ENCODE measurements at places on chromosomes 2 and 18.

GRCh38 chr18:23238651-23239349 is 103.5 kb downstream of the CABLES1 start:
- DNase-seq, result no peak

DNA sequence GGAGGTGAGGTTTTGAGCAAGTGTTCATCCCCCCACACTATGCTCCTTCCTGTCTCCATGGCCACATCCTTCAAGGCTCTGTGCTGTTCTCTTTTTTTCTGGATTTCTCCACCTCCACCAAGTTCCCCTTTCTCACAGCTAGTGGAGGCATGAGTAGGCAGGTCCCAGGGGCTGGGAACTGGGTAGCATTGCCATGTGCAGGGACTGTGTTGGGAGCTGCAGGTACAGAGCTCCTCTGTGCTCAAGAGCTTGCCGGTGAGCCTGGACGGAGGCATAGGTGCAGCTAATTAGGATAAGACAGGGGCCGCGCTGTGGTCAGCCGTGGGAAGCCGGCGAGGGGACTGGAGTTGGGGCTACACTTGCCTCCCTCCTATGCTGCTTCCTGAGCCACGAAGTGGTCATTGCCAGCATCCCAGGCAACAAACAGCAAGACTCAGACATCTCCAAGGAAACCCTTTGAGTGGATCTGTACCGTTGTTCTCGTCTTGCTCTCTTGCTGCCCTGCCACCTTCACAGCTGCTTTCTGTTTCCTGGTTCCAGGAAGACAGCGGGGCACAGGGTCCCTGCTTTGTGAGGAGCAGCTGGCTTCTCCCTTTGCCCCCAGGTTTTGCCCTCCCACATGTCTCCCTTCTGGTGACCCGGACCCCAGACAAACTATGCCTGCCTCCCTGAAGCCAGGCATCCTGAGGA is 36.9 kb downstream of the ATOH8 start:
- DNase-seq, result no peak

DNA sequence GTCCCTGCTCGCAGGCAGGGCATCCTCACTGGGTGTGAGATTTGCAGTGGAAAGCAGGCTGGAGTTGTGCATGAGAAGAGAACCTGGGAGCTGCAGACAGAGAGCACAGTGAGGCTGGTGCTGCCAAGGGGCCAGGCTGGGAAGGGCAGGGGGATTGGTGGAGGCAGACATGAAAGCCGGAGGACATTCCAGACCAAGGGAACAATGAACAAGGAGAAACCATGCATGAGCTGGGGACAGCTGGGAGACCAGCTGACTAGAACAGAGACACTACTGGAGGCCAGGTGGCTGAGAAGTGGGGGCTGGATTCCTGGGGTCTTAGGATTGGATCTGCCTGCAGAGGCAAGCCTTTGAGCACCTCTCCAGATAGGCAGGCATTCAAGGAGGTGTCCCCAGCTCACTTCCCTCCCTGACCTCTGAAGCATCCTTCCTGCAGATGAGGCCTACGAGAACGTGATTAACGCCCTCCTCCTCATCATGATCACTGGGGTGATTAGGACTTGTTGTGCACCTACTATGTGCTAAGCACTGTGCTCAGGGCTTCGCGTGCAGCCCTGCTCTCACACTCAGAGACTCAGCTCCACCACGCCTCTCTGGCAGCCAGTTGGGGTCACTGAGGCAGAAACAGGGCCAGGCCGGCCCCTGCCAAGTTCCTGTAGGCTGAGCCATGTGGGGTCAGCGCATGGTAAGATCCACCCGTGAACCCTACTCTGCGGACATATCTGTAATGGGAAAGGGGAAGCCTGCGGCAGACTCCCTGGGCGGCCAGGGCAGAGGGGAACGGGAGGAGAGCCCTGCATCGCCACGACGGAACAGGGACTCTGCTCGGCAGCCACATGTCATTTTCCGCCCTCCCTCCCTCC is 74.8 kb upstream of the SLC66A3 start:
- no peak for DNase-seq

GRCh38 chr2:167860082-167860481 is 387.3 kb downstream of the STK39 start:
- DNase-seq, result no peak

DNA sequence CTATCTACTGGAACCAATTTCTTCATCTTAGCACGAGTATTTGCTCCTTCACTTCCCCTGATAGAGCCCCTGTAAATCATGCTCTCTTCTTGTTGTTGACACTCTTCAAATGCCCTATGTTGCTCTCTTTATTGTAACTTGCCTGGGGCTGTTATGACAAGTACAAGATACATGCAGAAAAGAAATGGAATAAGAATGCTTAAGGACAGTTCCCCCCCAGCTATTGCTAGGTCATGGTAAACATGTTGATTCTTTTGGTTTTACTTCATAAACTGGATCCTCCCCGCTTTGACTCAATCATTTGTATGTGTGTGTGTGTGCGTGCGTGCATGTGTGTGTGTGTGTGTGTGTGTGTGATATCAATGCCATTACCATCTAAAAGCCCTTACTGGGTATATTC is 368.5 kb upstream of the CNTNAP5 start:
- no peak for DNase-seq

- no peak for DNase-seq
These were observed 22.0 kb downstream of the FHL2 start for GRCh38 chr2:105376789-105377240.

GRCh38 chr2:65835975-65836549 is 403.7 kb upstream of the SPRED2 start:
- no peak for DNase-seq

DNA sequence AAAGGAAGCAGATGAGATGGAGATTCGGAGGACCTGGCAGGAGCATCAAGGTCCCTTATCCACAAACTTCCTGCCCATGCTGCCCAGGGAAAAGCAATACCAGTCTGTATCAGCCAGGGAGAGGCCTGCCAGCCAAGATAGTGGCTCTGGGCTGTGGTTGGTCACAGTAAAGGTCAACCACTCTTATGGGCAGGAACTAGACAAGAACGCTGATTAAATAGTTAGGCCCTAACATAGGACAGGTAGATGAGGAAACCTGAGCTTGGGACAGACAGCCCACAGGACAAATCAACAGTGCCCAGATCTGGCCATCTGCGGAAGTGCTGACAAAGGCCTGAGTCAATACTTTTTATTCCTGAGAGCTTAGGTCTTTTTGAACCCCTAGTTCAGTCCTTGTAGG is 10.7 kb downstream of the PSTPIP2 start:
- no peak for DNase-seq

GRCh38 chr2:25529034-25529433 is 144.3 kb downstream of the DTNB start:
- DNase-seq, result no peak

DNA sequence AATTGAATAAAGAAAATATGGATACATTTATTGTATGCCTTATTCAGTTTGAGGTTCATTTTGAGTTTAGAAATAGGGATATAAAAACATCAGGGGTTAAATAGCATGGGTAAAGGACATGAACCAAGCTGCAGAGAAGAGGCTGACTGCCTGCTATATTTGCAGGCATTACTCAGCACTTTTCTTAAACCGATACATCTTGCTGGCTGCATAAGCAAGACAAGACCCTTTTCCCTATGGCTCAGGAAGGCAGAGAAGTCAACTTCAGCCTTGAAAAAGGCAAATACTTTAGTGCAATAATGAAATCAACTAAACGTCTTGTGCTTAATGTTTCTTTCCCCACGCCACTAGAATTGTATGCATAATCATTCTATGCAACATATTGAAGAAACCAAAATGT is 36.4 kb downstream of the SCN1A start:
- DNase-seq, result no peak

DNA sequence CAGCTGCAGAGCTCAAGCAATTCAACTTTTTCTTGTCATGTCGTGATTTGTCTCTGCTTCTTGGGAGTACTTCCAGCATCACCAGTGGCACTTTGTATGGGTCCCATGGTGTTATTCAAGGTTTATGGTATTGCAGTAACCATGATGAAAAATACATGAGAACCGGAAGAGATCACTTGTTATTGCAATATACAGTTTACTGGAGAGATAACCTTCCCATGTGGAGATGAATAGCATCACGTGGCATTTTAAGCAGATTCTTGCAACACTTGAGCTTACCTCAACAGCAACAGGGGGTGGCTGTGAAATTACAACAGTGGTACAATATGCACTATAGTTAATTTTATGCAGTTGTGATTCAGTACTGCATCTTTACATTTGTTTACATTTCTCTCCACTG is 97.4 kb downstream of the APOB start:
- no peak for DNase-seq

DNA sequence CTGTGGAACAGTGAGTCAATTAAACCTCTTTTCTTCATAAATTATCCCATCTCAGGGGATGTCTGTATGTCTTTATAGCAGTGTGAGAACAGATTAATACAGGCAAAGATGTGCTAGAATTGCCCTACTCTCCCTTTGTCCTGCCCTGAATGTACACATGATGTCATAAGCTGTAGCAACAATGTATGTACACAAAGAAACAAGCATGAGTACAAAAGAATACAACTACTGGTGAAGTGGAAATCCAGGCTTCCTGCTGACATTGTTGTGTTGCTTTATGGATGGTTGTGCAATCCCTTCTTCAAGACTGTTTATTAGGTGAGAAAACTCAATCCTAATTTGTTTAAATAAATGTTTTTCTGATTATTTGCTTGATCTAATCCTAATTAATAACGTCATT is 446.6 kb downstream of the DSC3 start:
- no peak for DNase-seq

GRCh38 chr2:176648700-176649297 is 379.6 kb downstream of the MTX2 start:
- DNase-seq, result no peak

DNA sequence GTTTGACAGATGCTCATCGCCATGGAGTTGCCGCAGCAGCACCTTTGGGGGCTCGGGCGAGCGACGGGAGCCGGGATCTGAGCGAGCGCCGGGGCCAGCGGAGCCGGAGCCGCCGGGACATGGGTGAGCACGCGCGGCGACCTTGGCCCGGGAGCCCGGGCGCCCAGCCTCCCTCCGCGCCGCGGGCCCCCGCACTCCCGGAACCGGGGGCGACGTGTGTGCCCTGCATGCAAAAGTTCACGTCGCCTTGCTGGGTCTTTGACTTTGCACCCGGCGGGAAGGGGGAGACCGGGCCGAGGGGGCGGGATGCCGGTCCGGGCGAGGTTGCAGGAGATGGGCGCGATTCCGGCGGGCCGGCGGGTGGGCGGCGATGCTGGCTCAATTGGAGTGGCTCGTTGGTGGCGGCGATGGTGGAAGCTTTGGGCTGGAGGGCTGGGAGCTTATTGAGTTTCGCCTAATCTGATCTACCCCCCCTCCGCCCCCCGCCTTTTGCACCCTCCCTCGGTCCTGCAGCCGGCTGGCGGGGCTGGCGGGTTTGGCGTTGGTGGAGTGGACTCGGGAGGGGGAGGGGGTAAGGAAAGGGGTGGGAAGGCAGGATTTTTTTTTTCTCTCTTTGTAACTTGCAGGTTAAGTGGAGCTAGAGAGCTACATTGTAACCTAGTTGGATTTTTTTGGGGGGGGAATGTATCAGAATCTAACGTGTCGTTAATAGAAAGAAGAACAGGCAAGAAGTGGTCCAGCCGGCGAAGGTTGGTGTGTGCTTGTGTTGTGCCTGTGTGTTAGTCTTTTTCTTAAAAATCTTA is at the start of gene SETBP1:
TSS of gene SETBP1 (plus strand) at position 616 of the 803 bp plus-strand sequence. CDS start 20,459 bp downstream, outside the sequence.
- no peak for DNase-seq

DNA sequence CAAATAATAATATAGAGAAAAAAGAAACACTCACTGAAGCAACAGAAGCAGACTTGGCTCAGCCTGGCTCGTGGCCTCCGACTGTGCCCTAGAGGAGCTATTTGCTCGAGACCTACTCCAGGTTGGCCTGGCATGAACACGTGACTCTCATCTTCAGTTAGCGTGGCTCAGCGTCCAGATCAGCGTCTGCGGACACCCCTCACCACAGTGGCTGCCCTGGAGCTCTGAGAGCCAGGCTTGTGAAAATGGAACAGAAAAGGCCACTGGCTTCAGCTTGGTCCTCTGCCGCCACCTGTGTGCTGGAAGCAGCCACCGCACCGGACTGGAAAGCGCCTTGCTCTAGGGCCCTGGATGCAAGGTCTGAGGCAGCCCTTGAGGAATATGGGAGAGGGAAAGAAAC is 1184.0 kb upstream of the GYPC start:
- DNase-seq, result no peak

- DNase-seq, result no peak
These were observed 28.8 kb downstream of the SNORC start for GRCh38 chr2:232898592-232899543.

GRCh38 chr2:3117650-3118216 is 259.9 kb downstream of the EIPR1 start:
- DNase-seq, result no peak

DNA sequence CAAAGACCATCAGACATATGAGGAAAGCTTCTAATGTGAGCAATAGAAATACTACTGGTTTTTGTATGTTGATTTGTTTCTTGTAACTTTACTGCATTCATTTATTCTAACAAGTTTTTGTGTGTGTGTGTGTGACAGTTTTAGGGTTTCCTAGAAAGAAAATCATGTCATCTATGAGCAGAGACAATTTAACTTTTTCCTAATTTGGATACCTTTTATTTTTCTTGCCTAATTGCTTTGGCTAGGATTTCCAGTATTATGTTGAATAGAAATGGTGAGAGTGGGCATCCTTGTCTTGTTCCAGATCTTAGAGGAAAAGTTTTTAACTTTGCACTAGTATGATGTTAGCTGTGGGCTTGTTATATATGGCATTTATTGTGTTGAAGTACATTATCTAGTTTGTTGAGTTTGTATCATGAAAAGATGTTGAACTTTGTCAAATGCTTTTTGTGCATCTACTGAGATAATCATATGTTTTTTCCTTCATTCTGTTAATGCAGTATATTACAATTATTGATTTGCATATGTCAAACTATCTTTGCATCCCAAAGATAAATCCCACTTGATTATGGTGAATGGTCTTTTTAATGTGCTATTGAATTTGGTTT is 117.3 kb upstream of the CDC42EP3 start:
- no peak for DNase-seq

GRCh38 chr18:48827291-48828193 is 123.2 kb downstream of the SMAD7 start:
- DNase-seq, result no peak

GRCh38 chr2:168608796-168609195 is 152.7 kb downstream of the CERS6 start:
- no peak for DNase-seq

Measured in activated CD4-positive, alpha-beta T cell treated with anti-CD3 and anti-CD28 coated beads, Interleukin-2, amount 50 U/mL, for 1 hour (primary cell).